ENCODE measurements at places on chromosomes 6 and 20.

DNA sequence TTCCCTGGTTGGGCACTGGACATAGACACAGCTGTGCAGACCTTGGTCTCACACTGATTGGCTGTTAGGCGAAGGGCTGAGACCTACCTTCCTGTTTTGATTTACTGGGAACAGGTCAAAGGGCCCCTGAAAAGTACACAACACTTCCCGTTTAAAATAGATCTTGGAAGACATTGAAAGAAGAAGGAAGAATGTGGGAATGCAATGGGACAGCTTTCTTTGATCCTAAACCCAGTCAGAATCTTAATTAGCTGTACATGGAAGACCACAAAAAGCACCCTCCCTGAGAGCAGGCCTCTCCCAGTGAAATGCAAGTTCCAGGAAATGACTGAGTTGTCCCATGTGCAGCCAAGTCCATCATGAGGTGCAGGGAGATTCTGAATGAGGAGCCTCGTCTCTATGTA, 83.6 kb upstream of the EXOC2 start:
- no peak for DNase-seq

- DNase-seq: no peak
Observed at GRCh38 chr6:84581494-84582259, 182.7 kb downstream of the TBX18 start.

DNA sequence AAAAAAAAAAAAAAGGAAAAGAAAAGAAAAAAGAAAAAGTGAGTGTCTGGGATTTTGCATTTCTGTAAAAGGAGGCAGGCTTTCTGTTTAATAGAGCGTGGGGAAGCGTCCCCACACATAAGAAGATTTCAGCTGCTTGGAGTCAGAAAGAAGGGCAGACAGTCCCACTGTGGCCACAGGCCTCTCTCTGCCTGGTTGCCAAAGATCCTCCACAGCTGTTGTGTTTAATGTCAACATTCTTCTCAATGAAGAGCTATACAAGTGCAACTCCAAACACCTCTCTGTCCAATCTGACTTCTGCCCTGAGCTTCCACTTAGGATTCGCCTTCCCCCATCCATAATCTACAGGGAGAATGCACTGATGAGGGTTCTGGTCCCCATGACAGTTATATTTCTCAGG, 64.3 kb upstream of the MLN start:
- no peak for DNase-seq

- no peak for DNase-seq
Observed at GRCh38 chr6:25311331-25311840, 32.2 kb downstream of the CARMIL1 start.

GRCh38 chr6:63634630-63635029, 972 bp upstream of the PHF3 start:
- no peak for DNase-seq

- no peak for DNase-seq
Observed at GRCh38 chr20:5806457-5807263, 56.5 kb downstream of the SHLD1 start.

- no peak for DNase-seq
Observed at GRCh38 chr6:79810185-79810705, 137.1 kb downstream of the ELOVL4 start.

DNA sequence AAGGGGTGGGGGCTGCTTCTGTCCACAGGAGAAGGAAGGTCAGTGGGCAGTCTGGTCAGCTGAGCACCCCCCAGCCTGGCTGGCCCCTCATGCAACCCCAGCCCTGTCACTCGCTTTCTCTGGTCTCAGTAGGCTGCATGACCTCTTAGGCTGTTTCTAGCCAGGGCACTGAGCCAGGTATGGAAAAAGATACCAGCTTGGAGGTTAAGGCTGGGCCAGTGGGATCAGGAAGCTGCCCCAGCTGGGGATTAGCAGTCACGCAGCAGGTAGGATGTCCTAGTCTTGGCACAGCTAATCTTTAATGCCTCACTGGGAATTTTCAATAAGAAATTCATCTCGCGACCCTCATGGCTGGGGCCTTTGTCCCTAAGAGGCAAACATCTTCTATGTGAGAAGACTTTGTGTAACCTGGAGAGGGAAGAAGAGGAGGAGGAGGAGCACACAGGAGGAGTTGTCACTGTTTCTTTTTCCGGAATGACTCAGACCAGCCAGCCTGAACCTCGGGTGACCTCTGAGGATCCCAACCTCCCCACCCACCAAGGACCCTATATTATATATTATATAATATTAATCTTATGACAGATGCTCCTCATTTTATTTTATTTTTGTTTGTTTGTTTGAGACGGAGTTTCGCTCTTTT, 2.4 kb upstream of the BPIFA2 start:
- no peak for DNase-seq

- no peak for DNase-seq
Observed at GRCh38 chr6:142732790-142733189, 212.2 kb downstream of the HIVEP2 start.

DNA sequence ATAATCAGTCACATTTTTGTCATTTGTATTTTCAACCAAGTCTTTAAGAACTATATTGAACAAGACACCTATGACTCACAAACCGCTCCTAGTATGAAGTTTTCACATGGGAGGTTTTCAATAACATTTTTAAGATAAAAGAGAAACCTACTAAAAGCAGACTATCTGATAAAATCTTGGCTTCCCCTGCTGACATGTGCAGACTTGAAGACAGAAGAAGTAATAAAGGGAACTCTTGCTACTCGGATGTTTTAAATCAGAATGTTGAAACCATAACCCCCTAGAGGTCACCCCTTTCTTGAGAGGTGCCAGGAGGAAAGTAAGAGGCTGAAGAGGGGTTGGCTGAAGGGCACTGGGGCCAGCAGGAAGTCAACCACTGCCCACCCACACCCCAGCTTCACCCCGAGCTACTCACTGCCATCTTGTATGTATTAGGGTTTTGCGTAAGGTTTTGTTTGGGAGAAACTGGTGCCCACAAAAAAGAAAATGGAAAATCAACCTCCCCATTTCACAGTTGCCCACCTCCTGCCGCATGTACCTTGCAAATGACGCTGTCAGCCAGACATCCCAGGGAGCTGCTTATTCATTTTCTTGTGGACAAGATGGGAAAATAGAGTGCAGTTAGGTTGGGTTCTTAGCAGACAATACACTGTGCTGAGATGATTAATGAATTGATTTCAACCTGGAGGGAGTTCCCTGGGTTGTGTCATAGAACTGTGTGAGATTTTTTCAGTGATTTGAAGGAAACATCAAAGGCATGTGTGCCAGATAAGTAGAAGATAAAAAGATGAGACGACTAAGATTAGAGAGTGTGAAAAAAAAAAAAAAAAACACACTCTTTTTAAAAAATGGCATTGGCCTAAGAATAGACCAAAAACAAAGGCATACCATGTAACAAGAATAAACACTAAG, 83.2 kb upstream of the TAB2 start:
- DNase-seq: no peak

- no peak for DNase-seq
Observed at GRCh38 chr6:49799090-49799489, 12.0 kb upstream of the PGK2 start.

DNA sequence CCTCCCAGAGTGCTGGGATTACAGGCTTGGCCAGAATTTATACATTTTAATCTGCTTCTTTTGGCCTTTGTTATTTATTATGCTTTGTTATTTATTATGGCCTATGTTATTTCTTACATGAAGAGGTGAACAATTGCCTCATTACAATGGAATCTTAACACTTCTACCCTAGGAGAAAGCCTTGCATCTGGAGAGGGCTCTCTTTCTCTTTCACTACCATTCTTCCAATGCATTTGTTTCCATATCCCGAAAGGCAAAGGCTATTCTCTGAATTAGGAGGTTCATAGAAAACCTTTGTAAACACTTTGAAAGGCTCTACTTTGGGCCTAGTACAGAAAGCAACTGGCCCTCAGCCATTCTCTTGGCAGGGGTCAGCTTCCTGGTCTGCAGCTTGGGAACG, 19.9 kb upstream of the DEK start:
- no peak for DNase-seq

DNA sequence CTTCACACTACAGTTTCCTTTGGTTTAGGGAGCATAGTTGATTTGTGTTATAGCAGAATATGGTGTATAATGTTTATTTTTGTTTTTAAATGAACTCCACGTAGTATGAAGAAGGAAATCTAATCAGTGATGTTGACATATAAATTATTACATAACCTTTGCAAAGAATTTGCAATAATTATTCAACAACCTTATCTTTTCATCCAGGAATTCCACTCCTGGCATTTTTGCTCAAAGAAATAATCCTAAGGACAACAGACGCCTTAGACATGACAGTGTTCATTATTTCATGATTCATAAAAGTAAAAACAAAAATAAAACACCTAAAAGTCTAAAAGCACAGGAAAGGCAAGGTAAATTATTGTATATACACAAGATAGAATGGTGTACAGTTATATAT, 229.2 kb downstream of the EPM2A start:
- no peak for DNase-seq

DNA sequence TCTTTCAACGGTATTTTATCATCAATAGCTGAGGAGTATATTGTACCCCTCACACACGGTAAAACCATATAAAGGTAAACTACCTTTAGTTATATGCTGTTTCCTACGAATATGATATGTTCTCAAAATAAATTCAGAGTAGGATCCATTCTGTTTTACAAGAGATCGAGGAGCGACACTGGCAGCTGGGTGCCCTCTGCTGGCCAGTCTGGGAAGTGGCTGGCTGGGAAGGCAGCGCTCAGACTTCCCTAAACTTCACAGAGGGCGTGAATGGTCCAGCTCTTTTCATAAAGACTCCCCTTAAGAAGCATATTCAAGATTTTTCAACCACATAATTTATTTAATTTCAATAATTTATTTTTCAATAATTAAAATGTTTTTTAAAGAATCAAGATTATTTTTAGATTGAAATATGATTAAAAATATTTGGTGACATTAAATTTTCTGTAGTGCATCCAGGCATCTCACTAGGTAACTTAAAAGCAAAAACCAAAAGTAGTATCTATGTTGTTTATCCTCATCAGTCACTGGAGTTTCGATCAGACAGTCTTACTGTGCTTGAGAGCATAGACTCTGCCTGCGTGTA, 187.5 kb upstream of the PDE10A start:
- DNase-seq: no peak

- no peak for DNase-seq
Observed at GRCh38 chr6:74756923-74757322, 448.9 kb downstream of the COL12A1 start.

- no peak for DNase-seq
Observed at GRCh38 chr20:60447703-60448102, 489.5 kb downstream of the CDH26 start.

DNA sequence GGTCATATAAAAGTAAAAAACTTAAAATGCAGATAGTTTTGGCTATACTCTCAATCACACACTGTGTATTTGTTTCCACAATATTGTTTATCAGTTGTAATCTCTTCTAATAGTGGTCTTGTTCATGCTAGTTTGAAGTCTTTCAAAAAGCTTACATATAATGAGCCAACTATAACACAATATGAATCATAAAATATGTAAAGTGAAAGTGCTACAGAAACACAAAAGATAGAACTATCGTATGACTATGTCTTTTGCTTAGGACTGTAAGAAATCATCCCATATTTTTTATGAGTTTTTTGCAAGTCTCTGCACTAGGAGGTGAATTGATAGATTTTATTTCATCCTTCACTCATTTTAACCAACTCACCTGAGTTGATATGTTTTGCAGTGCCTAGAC, 136.0 kb downstream of the MMUT start:
- DNase-seq: no peak
